A549 treated with AZD2906 at 1 μM for 4 hours (cell line): ENCODE measurements at places on chromosomes 13 and 19. TPM values are rescaled to one million over a fixed set of nuclear protein-coding genes. Genes with fewer than 3 reads are reported as not detected.

RASIP1 gene
- 0.42 to 0.98 TPM (median 0.45 TPM) in 5 replicates for total RNA-seq

ZNF667 gene
- not detected in 5 replicates for total RNA-seq

KLK3 gene
- total RNA-seq: not detected in 5 replicates

HTR2A gene
- total RNA-seq: not detected in 5 replicates

TMEM238 gene
- total RNA-seq: 2.0 to 9.6 TPM (median 7.8 TPM) in 5 replicates

CACNA1A gene
- 0.03 to 0.12 TPM (median 0.07 TPM) in 5 replicates for total RNA-seq

DNM2 gene
- total RNA-seq: 50.3 to 58.7 TPM (median 54.2 TPM) in 5 replicates

STAP2 gene
- 0.09 to 0.24 TPM in 2 of 5 replicates, not detected in the others for total RNA-seq

BEST2 gene
- 2.4 to 4.3 TPM (median 3.7 TPM) in 5 replicates for total RNA-seq

SCEL gene
- total RNA-seq: 0.85 to 1.3 TPM (median 1.1 TPM) in 5 replicates

PCP2 gene
- total RNA-seq: 0.23 TPM in 1 of 5 replicates, not detected in the others
